Smooth muscle cell of bladder (primary cell): ENCODE measurements at places on chromosomes 12 and 14. TPM values are rescaled to one million over a fixed set of nuclear protein-coding genes. Genes with fewer than 3 reads are reported as not detected.

The FIGNL2 gene
- total RNA-seq, result under 0.01 TPM in 1 of 2 replicates, not detected in the other

The SERPINA9 gene
- total RNA-seq, result not detected in 2 replicates

The EML1 gene
- 62.0 and 77.8 TPM in 2 replicates for total RNA-seq

The ACRBP gene
- total RNA-seq, result 0.28 and 0.37 TPM in 2 replicates

The RPS6KA5 gene
- total RNA-seq, result 0.46 and 0.57 TPM in 2 replicates

The FERMT2 gene
- 118 and 135 TPM in 2 replicates for total RNA-seq

The SERPINA3 gene
- 8.0 and 10.5 TPM in 2 replicates for total RNA-seq

The RPL10L gene
- total RNA-seq, result not detected in 2 replicates

The KRT72 gene
- total RNA-seq, result not detected in 2 replicates

The KLRC1 gene
- not detected in 2 replicates for total RNA-seq

The CD69 gene
- 0.14 TPM in 1 of 2 replicates, not detected in the other for total RNA-seq

The OR9K2 gene
- total RNA-seq, result not detected in 2 replicates

The CCDC197 gene
- total RNA-seq, result not detected in 2 replicates

The GPR132 gene
- total RNA-seq, result under 0.01 and 0.55 TPM in 2 replicates

The GMPR2 gene
- total RNA-seq, result 123 and 126 TPM in 2 replicates

The CATSPERB gene
- not detected in 2 replicates for total RNA-seq

The TPH2 gene
- not detected in 2 replicates for total RNA-seq

The LMNTD1 gene
- total RNA-seq, result 0.28 and 0.37 TPM in 2 replicates

The UBC gene
- total RNA-seq, result 2,185 and 2,837 TPM in 2 replicates

The ATF7 gene
- total RNA-seq, result 5.5 and 7.9 TPM in 2 replicates

The TMEM229B gene
- total RNA-seq, result 0.57 and 1.0 TPM in 2 replicates

The MEG3 gene
- total RNA-seq, result 145 and 252 TPM in 2 replicates

The AMDHD1 gene
- 0.14 and 0.37 TPM in 2 replicates for total RNA-seq

The LBHD2 gene
- total RNA-seq, result not detected in 2 replicates

The BLTP3B gene
- total RNA-seq, result 36.0 and 38.4 TPM in 2 replicates

The TAS2R8 gene
- not detected in 2 replicates for total RNA-seq
